ENCODE measurements at places on chromosomes 7 and 10.

DNA sequence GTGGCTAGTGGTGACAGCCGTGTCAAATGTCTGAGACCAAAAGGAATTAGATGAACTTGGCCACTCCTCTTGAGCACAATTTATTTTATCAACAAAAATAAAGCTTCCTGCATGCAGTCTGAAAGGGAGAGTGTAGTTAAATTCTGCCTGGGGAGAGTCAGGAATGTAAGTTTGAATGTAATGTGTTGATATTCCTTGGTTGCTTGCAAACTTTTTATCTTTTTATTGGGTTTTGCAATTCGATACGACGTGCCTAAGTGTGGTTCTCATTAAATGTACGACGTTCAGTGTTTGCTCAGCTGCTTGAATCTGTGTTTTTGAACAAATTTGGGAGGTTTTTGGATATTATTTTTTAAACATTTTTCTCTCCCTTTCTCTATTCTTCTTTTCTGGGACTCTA lies 839.9 kb downstream of the CCSER2 start:
- DNase-seq: no peak

- no peak for DNase-seq
These were observed 28.8 kb downstream of the ARL4A start for GRCh38 chr7:12716134-12716681.

DNA sequence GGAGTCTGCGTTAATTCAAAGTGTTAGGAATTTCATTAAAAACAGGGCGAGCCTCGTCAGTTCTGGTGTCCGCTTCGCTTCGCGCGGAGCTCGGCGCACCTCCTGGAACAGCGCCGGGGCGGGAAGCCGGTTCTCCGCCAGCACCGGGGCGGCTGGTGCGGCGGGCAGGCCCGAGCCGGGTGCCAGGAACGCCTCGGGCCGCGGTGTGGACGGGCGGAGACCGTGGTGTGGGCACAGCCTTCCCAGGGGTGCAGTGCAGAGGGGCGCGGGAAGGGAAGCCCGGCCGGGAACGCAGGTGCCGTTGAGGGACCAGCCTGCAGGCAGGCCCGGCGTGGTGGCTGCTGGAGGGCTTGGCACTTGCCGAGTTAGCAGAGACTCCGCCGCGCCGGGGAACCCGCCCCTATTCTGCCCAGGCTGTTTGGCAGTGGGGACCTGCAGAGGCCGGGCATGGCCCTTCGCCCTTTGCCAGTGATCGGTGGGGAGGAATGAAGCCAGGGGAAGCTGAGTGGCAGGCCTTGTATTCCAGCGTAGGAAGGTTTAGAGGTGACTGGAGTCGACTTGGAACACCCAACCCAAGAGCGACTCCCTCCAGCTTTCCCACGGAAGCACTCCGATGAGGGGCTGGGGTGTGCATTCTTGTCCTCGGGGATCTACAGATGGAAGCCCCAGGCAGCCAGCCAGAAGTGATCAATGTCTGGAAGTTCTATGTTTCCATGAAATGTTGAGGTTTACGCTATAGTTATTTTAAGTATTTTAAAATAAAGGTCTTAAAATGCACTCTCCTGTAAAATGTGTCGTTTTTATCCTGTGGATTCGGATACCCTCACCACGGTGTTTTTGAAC lies 945 bp upstream of the RHEB start:
- DNase-seq: peak; percentile 58

GRCh38 chr7:90568213-90568612 lies 27.9 kb upstream of the CDK14 start:
- no peak for DNase-seq

GRCh38 chr7:90224195-90224594 lies 12.7 kb downstream of the STEAP2 start:
- no peak for DNase-seq

GRCh38 chr7:23450518-23450917 lies 19.8 kb downstream of the IGF2BP3 start:
- no peak for DNase-seq

GRCh38 chr7:114710499-114710898 lies 211.4 kb upstream of the MDFIC start:
- DNase-seq: no peak

DNA sequence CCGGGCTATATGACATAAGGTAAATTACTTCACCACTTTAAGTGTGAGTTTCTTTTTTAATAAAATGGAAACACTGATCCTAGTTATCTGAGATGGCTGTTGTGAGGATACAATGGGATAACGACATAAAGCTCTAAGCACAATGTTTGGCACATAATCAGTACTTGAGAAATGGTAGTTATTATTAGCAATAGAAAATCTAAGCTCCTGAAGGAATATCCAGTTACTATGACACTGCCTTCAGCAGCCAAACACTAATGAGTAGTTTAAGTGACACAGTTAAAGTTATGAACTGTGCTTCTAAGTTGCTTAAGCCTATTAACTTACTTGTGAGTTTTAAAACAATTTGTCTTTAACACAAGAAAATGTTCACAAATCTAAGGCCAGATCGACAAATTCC lies 96.8 kb downstream of the ELAPOR2 start:
- DNase-seq: no peak

Data from activated T-cell treated with anti-CD3 and anti-CD28 coated beads, Interleukin-2, amount 50 U/mL, for 1 hour (primary cell).